ENCODE measurements at places on chromosomes 2 and 18.

- no peak for DNase-seq
Observed at GRCh38 chr2:183063083-183063482, 15.5 kb upstream of the DUSP19 start.

GRCh38 chr18:52953387-52953786 is 613.4 kb downstream of the DCC start:
- no peak for DNase-seq

- no peak for DNase-seq
Observed at GRCh38 chr18:41996020-41996419, 41.0 kb downstream of the PIK3C3 start.

GRCh38 chr2:171800639-171801038 is 93.4 kb downstream of the SLC25A12 start:
- no peak for DNase-seq

DNA sequence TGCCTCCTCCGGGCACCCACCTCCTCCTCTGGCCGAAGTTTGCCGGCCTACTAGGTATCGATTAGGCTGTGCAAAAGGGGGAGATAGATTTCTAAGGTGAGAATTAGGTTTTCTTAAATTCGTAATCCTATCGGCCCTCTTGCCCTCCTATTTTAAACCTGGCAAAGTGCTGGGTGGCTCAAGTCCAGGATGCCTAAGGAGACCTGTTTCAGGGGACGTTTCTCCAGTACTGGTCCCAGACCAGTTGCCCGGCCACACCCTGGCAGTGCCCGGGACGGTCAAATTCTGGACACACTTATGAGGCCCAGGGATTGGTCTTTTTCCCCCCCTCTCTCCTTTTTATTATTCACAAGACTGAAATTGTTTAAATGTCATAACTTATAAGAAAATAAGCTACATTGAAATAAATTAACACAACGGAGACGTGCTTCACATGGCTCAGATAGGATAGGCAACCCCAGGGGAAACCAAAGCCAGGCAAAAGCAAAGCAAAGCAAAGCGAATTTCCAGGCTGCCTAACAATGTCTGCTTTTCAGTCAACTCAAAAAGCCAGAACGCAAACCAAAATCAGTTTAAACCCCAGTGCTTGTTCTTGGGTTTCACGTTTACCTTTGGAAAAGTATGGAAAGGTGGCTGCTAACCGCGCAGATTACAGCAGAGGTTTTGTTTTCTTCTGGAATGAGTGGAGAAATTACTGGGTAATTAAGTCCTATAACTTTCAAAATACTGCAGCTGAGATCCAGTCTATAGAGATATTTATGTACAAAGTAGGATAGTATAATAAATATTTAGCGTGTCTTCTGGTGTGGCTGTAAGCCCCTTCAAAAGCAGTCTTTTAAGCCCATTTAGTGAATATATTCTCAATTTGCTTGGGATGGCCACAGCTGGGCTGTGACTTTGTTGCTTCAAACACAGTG is 3.0 kb downstream of the GBX2 start:
- no peak for DNase-seq

DNA sequence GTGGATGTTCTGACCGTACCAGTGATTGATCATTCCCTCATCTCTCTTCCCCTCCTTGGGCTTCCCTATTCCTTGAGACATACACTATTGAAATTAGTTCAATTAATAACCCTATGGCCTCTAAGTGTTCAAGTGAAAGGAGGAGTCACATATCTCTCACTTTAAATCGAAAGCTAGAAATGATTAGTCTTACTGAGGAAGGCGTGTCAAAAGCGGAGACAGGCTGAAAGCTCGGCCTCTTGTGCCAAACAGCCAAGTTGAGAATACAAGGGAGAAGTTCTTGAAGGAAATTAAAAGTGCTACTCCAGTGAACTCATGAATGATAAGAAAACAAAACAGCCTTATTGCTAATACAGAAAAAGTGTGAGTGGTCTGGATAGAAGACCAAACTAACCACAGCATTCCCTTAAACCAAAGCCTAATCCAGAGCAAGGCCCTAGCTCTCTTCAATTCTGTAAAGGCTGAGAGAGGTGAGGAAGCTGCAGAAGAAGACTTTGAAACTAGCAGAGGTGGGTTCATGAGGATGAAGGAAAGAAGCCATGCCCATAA is 144.4 kb upstream of the LYPD6 start:
- DNase-seq = no peak

- DNase-seq = peak; percentile 28
Observed at GRCh38 chr18:48927286-48928080, 23.3 kb downstream of the SMAD7 start.

DNA sequence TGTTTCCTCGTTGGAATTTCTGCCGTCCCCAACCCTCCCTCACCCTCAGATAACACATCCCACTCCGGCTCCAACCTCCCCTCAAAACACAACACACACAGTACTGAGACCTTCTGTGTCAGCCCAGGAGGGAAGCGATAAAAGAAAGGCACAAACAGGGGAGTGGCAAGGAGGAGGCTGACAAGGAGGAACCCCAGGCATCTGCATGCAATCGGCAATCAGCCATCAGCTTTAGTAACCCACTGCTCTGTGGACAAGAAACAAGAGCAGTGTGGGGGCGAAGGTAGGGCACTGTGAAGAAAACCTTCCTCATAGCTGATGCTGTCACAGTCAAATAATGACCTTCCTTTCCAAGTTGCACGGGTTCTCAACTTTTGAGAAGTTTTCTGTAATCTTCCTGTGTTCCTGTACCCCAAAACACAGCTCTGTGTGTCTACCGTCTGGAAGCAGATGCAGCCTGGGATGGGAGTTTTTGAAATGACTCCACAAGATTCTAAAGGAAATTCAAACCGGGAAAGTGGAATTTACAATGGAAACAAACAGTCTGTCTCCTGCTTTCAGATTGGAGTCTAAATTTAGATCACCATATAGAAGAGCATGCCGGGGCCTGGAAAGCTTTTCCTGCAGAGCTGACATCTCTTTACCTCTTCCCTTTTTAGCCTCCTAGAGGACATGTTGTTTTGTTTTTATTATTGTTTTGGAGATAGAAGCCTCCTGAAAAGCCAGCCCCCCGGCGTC is 16.4 kb upstream of the LPIN2 start:
- DNase-seq = no peak
